NCI-H146 (cell line): ENCODE measurements at places on chromosomes 6 and 20.

DNA sequence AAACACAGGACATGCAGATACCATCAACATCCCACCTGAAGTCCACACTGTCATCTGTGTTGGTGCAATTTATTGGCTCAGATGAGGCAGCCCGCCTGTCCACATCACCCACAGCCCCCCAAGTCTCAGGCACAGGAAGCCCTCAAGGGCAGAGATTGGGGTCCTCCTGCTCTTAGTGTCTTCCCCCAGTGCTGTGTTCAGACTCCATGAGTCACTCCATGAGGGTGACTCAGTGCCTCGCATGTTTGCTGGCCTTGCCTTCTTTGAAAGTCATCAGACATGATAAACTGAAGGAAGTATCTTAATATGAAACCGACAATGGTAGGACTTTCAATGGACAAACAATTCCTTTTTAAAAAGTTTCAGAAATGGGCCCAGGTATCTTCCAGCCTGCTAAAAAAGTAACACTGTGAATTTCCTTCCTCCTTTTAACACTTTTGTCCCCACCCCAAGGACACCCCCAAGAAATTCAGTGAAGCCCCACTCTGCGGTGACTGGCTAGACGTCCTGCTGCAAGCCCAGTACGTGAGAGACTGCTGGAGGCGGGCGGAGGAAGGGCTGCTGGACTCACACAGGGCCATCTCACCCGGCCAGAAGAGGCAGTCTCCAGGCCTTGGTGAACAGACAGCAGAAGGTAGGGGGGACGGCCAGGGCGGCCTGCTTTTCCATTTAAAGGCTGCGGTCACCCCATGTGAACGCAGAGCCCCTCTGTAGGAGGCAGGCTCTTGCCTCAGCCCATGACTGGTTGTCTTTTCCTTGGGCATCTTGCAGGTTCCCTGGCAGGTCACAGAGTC lies 43.0 kb upstream of the KCNK16 start:
- no peak for DNase-seq

GRCh38 chr20:62367136-62367632 lies at the start of gene LAMA5:
Gene LAMA5, minus strand, starts transcription at chr20:62367312. Its CDS starts 67 bp downstream, at chr20:62367245.
- DNase-seq, result peak; percentile 70

DNA sequence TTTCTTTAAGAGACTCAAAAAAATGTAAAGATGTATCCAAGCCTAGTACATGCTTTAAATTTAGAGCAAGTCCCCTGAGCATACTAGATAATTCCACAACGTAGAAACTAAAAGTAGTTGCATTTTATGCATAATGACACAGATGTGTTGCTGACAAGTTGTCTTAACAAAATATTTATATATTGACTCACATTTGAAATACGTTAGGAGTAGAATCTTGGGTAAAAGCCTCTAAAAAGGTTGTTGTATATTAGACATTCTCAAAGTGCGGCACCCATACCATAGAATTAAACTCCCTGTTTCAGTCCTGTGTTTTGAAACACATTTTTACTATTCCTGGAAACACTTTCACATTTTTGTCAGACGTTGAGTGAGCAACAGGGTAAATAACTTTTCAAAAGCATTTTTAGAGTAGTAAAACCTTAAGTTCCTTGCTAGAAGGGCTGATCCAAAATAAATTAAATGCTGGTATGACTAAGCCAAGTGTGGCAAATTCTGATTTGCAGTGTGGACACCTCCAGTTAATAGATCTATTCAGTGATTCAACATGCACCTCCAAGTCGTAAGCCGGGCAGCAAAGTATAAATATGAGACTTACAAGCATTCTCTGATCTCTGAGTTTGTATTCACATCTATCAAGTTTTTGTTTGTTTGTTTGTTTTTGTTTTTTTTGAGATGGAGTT lies 97.5 kb downstream of the GMDS start:
- DNase-seq, result no peak

- DNase-seq, result peak; percentile 15
Observed at GRCh38 chr20:20814685-20815084, 102.2 kb upstream of the RALGAPA2 start.

GRCh38 chr6:47076422-47077344 lies 34.6 kb upstream of the ADGRF1 start:
- no peak for DNase-seq

- no peak for DNase-seq
Observed at GRCh38 chr6:98024359-98024758, 741.3 kb upstream of the MMS22L start.

- DNase-seq, result no peak
Observed at GRCh38 chr6:160737934-160738333, 35.9 kb downstream of the PLG start.

GRCh38 chr20:4469910-4470309 lies 251.8 kb upstream of the PRND start:
- no peak for DNase-seq

DNA sequence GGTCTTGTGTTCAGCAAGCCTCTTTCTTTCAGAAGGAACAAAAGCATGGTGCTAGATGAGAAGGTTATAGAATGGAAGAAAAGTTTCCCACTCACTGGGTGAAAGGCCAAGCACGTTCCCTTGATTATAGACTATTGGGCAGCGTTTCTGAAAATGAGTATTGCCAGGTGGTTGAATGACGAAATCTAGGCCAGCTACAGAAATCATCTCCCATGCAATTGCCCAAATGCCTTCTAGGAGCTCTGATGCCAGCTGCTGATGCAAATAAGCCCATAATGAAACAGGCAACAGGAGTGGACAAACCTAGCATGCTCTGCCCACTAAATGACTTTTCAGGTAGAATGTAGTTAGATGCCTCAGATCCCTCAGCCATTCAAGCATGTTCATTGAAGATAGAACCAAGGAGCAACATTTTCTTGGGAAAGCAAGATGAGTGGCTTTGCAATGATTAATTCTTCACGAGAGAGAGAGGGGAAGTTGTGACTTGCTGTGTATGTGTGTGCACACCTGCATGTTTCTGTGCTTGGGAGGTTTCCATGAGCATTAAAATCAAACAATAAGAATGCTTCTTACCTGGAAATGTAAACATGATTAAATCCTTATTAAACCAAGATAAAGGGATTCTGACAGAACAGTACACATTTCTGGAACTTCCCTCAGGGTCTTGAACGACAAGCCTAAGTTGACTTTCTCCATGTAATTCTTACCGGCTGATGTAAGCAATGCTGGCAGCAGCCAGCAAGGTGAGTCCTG lies 43.6 kb downstream of the ADTRP start:
- no peak for DNase-seq

GRCh38 chr6:51182827-51183226 lies 364.2 kb downstream of the TFAP2B start:
- no peak for DNase-seq

- DNase-seq, result peak; percentile 17
Observed at GRCh38 chr6:47853766-47854165, 71.9 kb downstream of the OPN5 start.

DNA sequence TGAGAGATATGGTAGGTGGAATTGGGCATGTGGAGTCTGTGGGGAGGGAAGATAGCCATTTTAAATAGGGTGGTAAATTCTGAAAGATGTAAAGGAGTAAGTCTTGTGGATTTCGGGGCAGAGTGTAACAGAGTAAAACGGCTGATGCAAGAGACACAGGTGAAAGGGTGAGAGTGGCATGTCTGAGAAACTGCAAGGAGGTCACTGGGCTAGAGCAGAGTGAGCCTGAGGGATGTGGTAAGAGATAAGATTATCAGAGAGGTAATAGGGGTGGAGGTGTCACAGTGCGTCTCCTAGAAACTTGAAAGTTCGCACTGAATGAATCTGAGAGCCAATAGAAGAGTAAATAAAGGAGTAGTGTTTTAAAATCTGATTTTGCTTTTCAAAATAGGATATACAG lies 308.1 kb downstream of the EPM2A start:
- no peak for DNase-seq

- DNase-seq, result no peak
Observed at GRCh38 chr20:25507385-25508082, 77.8 kb downstream of the NINL start.

- DNase-seq, result no peak
Observed at GRCh38 chr20:51067792-51068191, 44.9 kb upstream of the KCNG1 start.

DNA sequence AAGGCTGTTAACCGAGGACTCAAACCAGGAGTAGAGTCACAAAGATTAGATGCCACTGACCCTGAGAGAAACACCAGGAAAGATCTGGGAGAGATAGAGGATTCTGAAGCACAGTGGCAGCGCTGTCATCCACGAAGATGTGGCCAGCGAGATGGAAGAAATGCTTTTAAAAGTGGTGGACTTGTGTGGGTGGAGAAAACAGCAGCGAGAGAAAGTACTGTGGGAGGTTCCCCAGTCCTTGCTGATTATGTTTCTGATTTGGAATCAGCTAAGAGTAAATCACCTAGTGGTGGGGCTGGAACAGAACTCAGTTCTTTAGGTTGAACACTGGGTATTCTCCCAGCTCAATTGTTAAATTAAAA lies 435 bp upstream of the ZNF322 start:
- DNase-seq, result no peak

DNA sequence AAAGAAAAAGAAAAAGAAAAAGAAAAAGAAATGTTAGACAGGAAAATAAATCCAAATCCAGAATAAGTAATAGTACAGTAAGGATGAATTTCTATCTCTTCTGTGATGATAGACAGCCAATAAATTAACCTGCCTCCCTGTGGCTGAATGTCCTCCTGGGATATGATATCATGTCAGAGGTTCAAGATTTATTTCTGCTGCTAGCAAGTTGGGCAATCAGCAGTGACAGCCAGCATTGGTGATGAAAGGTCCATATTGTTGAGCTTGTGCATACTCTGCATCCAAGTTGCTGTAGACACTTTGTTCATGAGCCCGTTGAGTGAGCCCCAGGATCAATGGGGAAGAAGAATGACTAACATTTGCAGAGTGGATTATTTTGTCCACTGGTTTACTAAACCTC lies 44.9 kb upstream of the CEP85L start:
- DNase-seq, result no peak
